ENCODE measurements at places on chromosomes 2 and 18.

GRCh38 chr2:232574674-232575403 is 24.4 kb downstream of the EIF4E2 start:
- DNase-seq = no peak

- DNase-seq = no peak
Observed at GRCh38 chr2:134131681-134132489, 122.0 kb upstream of the MGAT5 start.

DNA sequence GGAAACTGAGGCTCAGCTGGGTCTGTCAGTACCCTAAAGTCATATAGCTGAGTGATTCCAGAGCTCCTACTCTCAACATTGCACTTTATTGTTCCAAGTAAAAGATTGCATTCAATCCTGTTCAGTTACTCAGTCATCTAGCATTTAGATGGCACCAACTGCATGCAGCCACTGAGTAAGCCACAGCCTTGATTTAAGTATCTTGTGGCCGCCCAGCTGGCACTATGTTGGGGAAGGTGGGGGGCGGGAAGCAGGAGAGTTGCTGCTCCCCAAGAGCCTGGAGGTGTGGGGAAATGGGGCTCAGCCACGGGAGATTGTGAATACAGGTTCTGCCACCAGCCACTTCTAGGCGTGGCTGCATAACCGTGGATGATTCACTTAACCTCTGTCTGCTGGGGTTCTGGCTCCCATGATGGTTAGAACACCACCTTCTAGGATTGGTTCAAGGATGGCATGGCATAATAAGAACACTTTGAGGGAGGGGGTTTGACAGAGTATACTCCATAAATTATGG is 17.1 kb downstream of the ZFP36L2 start:
- no peak for DNase-seq

GRCh38 chr2:10224734-10225133 is 78.0 kb upstream of the HPCAL1 start:
- no peak for DNase-seq

- no peak for DNase-seq
Observed at GRCh38 chr2:154720651-154721050, 22.2 kb downstream of the KCNJ3 start.

DNA sequence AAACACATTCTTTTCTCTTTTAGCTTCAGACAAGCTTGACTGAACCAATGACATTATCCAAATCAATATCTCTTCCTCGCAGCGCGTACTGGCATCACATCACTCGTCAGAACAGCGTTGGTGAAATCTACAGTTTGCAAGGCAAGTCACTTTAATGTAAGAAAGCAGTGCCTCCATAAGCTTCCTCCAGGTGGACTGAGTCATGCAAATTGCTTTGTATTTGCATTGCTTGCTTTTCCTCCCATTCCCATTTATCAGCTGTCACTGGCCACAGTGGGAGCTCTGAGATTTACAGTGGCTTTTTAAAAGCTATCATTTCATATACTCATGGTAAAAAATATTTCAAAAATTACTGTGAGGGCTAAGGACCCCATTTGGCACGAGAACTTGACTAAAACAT is 189.9 kb downstream of the CD226 start:
- no peak for DNase-seq

DNA sequence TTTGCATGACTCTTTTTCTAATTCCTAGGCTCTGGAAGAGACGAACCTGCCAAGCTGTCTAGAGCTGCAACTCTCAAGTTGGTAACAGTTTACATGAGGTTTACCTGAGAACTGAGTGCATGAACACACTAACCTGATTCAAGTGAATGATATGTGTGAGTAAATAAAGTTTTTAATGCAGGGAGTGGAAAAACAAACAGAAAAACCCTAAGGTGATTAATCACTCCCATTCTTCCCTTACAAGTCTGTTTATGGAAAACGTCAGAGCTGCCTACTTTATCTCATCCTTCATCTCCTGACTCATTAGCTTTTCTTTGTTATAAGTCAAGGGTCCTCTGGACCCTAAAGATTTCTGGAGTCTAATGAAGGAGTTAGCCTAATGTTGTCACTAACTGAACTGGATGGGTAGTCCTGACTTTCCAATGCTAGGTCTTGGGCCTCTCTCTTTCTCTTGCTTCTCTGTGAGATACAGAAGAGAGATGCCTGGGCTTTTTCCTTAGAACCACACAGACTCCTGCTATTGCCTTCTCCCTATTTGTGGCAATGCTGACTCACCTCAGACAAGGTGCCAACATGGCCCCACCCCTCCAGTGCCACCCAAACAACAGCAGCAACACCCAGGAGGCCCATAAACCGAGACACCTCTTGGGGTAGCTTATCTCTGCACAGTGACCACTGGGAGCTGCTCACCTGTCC is 952.4 kb downstream of the EPHA4 start:
- DNase-seq = no peak

GRCh38 chr2:60958361-60958760 is 59.2 kb upstream of the PEX13 start:
- no peak for DNase-seq

GRCh38 chr2:216693414-216694080 is 1.8 kb downstream of the IGFBP5 start:
- DNase-seq = no peak

DNA sequence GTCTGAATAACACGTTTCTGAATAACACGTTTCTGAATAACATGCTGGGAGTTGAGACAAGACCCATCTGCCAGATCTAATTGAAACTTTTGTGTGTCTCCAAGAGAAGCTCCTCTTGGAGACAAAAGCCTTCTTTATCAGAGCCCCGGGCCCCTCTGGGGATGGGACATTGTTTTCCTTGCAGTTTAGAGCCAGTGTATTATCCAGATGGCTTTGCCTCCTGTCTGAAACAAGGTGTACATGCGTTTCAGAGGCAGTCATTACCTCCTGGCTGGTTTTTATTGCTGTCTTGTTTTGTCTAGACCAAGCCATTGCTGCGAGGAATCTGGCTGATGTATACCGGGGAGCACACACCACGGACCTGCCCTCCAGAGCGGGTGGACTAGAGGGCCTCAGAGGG is 7.8 kb downstream of the FOSL2 start:
- no peak for DNase-seq

GRCh38 chr2:153808679-153809078 is 63.0 kb upstream of the GALNT13 start:
- no peak for DNase-seq

DNA sequence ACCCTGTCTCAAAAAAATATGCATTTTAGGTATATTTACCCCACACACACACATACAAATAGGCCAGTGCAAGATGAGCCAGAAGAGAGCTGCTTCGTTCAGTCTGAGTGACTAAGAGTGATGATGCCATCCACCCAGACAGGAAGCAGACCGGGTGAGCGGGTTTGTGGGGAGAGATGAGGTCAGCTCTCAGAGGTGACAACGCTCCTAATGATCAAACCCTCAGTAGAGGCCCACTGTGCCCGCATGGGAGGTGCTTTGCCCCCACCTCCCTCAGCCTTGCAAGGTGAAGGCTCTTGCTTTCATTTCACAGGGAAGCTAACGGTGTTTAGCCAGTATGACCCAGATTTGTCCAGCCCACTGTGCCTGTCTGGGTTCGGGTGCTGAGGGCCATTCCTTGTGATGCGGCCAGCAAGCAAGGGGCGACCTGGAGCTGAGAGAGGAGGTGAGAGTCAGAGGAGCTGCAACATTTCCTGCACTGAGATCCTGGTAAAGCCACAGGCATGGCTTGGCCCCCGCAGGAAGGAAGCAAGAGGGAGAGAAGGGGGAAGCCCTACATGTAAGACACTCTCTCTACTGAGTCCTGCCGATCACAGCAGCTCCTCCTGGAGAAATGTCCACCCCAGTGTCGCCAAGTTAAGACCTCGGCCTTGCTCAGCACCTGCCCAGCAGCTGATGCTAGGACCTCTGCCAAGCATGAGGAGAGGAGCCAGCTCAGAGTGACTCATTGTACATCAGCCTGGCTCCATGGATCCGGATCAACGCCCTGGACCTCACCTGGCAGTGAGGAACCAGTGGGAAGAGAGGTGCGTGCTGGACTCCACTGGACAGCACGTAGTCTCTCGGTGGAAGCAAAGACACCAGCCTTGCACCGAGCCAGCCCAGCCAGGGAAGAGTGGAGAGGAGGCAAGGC is 37.0 kb downstream of the NIFK start:
- no peak for DNase-seq

DNA sequence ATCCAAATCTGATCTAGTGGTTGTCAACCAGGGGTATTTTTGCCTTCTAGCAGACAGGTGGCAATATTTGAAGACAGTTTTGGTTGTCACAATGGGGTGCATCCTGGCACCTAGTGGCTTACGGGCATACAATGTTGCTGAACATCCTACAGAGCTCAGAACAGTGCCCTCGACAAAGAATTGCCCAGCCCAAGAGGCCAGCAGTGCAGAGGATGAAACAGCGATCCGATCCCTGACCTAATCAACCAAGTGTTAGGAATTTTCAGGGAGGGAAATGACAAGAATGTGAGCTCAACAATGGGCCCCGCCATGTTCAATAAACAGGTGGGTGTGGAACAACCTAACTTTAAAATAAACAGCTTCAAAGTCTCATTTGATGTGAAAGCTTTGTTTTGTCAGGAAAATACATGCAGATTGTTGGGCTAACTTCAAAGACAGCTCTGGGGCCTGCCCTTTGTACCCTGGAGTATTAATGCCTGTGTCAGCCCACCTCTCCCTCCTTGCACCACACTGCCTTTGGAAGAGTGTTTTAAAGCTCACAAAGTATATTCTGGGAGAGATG is 22.5 kb upstream of the SCYGR5 start:
- no peak for DNase-seq

DNA sequence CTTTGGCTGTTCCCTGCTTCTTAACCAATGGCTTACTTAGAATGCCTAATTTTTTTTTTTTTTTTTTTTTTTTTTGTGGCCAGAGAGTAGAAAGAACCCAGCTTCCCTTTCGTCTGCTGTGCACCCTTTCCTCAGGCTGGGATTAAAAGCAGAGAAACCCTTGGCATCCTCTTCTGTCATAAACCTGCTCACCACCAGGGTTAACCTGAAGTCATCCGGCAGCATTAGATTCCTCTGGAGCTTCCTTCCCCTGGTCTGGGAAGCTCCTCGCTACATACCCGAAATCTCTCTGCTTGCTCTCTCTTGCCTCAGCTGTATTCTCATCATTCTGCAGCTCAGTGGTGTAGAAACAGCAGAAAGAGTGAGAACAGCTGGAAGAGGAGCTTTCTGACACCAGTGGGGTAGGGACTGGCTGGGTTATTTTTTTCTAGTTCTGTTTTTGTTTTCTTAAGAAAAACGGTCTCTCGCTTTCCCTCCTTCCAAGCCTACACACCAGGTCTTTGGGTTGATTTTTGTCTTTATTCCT is 339.0 kb upstream of the MEIS1 start:
- no peak for DNase-seq

DNA sequence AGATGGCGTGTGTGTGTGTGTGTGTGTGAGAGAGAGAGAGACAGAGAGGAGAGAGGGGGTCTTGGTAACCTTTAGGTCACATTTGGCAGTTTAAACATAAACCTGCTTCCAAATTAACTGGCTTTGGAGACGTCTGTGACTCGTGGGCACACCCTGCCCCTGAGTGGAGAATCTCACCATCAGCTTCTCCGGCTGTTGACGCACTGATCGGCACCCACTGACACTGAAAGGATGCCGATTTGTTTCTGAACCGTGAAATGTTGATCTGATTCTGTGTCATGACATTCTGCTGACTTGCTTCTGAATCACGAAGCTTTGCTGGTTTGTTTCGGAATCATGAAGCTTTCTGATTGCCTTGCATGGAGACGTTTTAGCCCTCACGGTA is 114.7 kb downstream of the RTP5 start:
- no peak for DNase-seq

GRCh38 chr2:59985923-59986322 is 567.5 kb downstream of the BCL11A start:
- DNase-seq = no peak

GRCh38 chr2:62596061-62596921 is 90.3 kb upstream of the TMEM17 start:
- DNase-seq = no peak

GRCh38 chr2:42568401-42569115 is at the start of gene MTA3:
TSS of gene MTA3 (plus strand) at chr2:42568632. CDS start at chr2:42568746, 114 bp downstream.
- DNase-seq = peak; percentile 52

GRCh38 chr2:40719414-40719813 is 267.5 kb upstream of the SLC8A1 start:
- DNase-seq = no peak

DNA sequence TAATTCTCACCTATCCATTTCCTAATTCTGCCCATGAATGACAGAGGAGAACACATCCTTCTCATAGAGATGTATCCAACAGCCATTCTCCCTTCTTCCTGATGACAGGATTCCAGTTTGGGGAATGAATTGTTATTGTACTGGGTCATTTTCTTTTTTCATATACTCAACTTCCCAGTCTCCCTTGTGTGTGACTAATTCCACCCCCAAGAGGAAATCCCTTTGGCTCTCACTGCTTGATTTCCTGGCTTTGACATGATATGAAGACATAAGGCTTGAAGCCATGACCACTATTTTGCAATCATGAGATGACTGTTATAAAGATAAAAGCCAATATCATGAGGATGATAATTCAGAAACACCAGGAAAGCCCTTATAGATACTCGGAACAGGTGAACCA is 384.7 kb upstream of the ACVR2A start:
- DNase-seq = no peak

- no peak for DNase-seq
Observed at GRCh38 chr2:38653380-38653714, 12.6 kb upstream of the GALM start.

DNA sequence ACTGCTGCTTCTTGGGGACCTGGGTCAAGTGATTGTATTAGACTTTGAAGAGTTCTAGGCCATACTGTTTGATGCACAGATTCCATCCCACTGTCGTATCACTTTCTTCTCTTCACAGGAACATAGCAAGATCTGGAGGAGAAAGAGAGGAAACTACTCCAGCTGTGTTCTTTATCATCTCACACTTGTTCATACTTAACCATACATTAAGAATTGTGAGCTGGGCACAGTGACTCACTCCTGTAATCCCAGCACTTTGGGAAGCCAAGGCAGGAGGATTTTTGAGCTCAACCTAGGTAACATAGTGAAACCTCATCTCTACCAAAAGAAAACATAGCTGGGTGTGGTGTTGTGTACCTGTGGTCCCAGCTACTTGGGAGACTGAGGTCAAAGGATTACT is 111.7 kb downstream of the PARD3B start:
- DNase-seq = no peak

GRCh38 chr2:128305555-128306080 is 13.1 kb downstream of the HS6ST1 start:
- no peak for DNase-seq
